SJSA1 (cell line): ENCODE measurements at places on chromosomes 1 and 21.

DNA sequence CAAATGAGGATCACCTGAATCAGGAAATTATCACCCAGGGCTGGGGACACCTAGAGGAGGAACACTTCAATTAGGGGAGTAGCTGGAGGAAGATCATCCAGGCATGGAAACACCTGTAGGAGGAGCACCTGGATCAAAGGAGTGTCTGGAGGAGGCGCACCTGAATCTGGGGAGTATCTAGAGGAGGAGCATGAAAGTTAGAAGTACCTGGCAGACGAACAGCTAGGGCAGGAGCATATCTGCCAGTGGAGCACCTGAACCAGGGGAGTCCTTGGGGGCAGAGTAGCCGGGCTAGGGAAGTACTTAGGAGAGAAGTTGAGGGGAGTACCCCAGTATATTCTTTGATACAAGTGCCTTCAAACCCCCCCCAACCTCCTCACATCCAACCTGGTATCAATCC lies 1.3 kb downstream of the C1orf210 start:
- DNase-seq: no peak

DNA sequence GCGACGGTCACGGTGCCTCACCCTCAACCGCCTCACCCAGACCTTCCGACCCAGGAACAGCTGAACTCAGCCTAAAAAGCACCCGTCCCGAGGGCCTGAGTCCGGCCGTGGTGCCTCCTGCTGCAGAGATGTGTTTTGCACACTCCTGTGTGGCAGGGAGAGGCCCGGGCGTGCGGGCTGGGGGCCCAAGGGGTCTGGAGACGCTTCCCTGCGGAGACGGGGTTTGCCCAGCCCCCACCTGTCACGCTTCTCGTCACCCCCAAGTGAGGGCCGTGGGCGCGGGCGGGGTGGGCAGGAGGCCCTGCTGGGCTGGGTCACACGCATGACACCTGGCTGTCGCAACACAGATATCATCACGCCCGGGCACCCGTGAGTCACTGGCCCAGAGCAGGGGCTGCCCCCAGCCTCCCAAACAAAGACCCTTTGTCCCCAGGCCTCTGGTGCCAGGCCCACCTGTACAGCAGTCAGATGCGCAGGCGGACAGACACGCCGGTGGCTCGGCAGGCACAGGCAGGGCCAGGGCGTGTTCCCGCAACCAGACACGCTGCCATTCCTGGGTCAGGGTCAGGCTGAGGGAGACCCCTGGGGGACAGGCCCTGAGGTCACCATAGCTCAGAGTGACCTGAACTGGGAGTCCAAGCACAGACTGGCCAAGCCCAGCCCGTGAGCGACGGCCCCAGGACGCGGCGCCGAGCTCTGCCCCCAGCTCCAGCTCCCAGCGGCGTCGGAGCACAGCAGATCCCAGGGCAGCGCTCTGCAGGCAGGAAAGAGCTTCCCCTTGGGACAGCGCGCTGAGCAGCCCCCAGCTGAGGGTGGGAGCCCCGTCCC lies 6.1 kb downstream of the B3GALT6 start:
- no peak for DNase-seq

- DNase-seq: no peak
Measured at GRCh38 chr1:88179943-88180342, 504.1 kb upstream of the PKN2 start.

DNA sequence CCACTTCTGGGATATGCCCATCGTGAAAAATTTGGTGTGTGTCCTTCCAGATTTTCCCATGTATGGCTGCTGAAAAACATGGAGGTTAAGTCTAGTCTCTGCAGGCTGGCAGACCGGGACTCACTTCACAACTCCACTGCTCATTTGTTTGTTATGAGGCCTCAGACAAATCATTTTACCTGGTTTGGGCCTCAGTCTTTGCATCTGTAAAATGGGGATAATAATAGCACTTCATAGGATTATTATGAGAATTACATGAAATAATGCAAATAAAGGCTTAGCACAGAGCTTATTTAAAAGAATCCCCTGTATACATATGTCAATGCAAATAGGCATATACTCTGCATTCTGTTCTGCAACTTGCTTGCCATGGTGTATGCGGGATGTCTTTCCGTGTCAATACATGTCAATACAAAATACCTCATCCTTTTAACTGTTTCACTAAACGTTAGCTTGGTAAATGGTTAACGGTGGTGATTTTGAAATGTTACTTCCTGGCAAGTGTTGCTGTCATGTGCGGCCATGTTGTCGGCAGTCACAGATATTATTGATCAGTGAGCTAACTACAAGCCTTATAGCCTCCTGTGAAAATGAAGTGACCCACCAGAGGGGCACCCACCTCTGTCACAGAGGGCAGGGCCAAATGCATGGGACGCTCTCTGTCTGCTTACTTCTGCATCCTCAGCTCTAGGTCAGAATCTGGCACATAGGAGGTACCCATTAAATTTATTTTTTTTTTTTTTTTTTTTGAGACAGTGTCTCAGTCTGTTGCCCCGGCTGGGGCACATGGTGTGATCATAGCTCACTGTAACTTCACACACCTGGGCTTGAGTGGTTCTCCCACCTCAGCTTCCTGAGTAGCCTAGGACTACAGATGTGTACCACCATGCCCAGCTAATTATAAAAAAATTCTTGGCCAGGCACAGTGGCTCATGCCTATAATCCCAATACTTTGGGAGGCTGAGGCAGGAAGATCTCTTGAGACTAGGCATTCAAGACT lies 4.3 kb downstream of the LCK start:
- no peak for DNase-seq

DNA sequence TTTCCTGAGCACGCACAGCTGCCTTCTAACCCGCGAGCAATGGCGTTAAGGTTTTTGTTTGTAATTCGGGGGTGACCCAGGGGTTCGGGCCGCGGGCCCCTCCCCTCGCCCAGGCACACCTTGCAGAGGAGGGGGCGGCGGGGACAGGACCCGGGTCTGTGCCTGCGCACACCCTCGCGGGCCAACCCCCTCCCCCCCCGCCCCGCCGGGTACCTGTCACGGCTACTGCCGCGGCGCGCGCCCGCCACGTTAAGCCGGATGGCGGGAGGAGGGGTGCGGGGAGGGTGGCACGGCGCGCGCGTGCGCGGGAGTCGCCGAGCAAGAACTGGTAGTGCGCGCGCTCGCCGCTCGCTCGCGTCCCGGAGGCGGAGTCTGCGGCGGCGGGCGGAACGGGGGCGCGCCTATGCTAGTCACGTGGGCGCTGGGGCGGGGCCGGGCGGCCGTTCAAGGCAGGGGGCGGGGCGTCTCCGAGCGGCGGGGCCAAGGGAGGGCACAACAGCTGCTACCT lies at the start of gene TPTE:
TPTE (plus strand) TSS at position 493 of the 508 bp plus-strand sequence. CDS start 17,141 bp downstream, outside the sequence.
- DNase-seq: no peak

- no peak for DNase-seq
Measured at GRCh38 chr1:161498646-161499045, 6.6 kb upstream of the FCGR2A start.
